GM04503 (cell line): ENCODE measurements at places on chromosomes 1 and 21.
A peak's percentile ranks its signal among the peaks of the same experiment; 100 is the strongest.

DNA sequence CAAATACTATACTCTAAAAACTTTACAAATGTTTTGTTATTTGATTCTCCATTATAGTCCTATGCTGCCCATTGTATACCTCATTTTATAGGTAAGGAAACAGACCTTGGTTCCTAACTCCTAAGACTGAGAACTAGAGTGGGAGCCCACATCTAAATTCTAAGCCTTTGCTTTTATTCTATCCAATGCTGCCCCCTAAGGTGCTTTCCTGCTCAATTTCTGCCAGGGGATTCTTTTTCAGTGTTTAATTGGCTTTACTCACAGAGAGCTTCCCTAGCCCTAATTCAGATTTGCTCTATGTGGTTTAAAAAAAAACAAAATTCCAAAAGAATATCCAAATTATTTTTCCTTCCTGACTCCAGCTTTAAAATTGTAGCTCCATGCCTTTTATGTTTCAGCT is 64.5 kb downstream of the KIF14 start:
- no peak for DNase-seq

GRCh38 chr1:3692598-3692997 is 40.3 kb downstream of the TP73 start:
- no peak for DNase-seq

- DNase-seq, result peak; percentile 15
Measured at GRCh38 chr1:7752512-7753417, 18.3 kb upstream of the VAMP3 start.

DNA sequence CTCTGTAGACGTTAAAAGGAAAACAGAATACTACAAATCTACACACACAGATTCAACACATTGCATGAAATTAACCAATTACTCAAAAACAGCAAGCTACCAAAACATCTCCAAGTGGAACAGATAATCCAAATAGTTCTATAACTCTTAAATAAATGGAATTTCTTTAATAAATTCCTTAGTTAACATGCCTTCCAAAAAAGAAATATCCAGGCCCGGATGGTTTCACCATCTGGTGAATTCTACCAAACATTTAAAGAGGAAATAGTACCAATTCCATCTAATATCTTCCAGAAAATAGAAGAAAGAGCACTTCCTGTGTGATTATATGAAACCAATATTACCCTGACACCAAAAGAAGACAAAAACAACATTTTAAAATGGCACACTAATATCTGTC is 52.8 kb upstream of the COL6A2 start:
- no peak for DNase-seq

DNA sequence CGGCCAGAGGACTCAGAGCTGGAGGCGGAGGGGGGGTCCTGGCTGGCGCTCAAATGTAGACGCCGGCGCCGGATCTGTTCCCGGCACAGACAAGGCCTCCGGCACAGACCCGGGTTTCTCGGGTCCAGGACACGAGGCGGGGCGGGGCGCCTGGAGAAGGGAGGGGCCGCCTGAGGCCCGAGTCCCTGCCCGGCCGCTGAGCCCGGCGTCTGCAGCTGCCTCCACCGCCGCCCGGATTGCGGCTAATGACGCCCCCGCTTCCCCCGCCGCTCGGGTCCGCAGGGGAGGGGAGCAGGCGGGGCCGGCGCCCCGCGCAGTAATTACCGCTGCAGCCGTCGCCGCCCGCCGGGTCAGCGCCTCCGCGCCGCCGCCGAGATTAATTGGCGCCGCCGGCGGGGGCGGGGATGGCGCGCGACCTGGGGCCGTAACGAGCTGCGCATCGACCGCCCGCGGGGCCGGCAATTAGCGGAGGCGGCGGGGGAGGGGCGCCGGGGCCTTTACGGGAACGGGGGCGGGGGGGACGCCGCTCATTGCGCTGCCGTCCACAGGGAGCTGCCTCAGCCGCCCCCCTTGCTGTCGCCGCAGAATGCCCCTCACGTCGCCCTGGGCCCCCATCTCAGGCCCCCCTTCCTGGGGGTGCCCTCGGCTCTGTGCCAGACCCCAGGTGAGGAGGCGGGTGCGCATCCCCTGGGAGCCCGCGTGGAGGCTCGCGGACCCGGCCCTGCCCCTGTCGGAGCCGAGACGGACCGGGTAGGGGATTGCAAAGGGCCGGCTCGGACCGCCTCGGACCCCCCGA is 17.3 kb downstream of the NOC2L start:
- DNase-seq, result no peak

- no peak for DNase-seq
Measured at GRCh38 chr1:239717097-239717917, 330.9 kb downstream of the CHRM3 start.

- DNase-seq, result no peak
Measured at GRCh38 chr1:239657291-239657690, 270.9 kb downstream of the CHRM3 start.

DNA sequence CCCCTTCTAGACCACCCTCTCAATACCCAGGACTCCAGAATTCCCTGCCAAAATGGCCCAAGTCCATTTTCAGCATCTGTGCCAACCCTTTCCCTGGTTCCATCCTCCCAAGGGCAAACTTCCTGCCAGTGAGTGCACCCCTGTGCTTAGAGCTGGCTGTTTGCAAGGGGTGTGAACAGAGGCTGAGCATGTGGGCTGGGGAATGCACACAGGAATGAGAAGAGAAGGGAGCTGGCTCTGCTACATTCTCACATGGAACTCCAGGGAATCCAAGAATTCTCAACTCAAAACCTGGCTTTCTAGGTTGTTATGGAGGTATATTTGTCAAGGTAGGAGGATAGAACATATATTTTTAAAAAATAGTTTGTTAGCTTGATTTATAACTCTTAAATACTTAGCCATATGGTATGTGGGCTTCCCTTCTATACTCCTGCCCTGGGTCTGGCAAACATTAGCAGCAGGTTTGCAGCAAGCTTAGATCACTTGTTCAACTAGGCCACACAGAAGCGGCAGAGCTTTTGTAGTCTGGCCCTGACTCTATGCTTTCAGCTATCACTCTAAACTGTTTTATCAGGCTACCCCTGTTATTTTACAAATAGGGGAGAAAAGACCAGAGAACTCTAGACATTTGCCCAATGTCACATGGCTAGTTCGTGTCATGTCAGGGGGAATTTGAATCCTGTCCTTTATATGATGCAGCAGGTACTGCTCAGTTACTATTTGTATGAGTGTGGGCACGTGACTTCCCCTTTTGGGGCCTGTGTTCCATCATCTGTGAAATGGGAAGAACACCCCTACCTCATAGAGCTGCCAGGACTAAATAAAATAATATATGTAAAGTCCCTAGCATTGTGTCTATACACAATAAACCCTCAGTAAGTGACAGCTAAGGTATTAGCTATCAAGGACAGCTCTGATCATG is 8.1 kb upstream of the STMN1 start:
- DNase-seq, result no peak

GRCh38 chr1:244236101-244236500 is 185.0 kb downstream of the ZBTB18 start:
- DNase-seq, result no peak

DNA sequence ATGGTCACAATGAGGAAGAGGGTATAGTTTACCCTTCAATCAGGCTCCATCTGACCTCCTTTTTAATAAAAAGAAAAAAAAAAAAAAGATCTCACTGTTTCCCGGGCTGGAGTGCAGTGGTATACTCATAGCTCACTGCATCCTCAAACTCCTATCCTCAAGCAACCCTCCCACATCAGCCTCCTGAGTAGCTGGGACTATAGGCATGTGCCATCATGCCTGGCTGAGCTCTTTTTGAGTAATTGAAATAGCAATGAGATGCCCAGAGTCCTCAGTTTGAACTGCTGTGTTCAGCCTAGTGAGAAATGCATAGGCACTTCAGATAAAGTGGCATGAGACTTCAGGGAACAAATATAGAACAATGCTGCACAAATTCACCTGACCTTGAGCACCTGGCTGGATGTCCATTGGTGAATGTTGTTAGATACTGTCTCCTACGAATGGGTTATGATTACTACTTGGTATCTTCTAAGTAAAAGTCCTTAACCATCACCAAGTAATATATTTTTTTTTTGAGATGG is 67.6 kb downstream of the NR5A2 start:
- no peak for DNase-seq

DNA sequence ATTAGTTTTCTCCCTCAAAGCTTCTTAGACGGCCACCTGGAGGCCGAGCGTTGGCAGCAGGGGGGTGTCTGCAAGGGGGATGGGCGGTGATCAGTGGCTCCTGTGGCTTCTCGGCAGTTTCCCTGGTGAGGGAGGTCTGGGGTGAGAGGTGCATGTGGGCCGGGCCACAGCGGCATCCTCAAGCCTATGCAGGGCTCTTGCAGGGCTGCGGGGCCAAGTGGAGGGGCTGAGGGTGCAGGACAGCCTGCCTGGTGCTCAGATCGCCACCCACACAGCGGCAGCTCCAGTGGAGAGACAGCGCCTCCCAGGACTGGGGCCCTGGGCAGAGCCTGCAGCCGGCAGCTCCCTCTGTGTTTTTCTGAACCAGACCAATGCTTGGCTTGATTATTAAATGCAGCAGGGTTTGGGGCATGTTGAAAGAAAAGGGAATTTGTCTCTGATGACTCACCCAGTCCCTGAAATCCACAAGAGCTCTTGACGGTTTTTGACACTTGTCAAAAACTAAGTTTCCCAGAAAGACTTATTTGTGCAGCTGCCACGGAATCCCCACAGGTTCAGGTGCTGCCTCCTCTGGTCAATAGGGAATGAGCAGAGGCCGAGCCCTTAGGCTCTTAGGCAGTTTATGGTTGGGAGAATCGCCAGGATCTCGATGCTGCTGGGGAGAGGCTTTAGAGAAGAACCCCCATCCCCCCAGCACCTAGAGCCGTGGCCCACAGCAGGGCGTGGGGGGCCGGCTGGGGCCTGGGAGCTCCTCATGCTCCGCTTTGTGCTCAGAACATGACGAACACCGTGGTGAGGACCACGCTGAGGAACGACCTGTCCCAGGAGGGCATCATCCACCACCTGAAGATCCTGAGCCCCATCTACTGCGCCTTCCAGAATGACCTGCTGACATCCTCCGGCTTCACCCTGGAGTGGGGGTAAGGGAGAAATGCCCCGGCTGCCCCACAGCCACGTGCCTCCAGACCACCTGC is 54.7 kb downstream of the UMODL1 start:
- DNase-seq, result no peak

DNA sequence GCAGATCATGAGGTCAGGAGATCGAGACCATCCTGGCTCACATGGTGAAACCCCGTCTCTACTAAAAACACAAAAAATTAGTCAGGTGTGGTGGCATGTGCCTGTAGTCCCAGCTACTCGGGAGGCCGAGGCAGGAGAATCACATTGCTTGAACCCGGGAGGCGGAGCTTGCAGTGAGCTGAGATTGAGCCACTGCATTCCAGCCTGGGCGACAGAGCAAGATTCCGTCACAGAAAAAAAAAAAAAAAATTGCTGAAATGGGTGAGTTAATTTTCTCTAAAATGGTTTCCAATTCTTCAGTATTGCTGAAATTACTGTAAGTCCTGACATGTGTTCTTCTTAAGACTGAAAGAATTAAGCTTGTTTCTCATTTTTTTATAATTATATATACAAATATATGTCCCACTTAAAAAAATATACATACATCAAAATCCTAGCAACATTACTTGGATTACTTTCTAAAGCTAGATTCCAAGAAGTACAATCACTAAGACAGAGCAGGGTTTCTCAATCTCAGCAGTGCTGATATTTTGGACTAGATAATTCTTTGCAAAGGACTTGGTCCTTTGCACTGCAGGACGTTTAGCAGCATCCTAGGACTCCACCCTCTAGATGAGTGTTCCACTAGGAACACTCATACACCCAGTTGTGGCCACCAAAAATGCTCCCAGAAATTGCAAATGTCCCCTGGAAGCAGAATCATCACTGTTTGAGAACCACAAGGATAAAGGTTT is 24.8 kb downstream of the ZNHIT6 start:
- DNase-seq, result no peak

- DNase-seq, result no peak
Measured at GRCh38 chr1:94092210-94092613, 28.7 kb downstream of the ABCA4 start.

DNA sequence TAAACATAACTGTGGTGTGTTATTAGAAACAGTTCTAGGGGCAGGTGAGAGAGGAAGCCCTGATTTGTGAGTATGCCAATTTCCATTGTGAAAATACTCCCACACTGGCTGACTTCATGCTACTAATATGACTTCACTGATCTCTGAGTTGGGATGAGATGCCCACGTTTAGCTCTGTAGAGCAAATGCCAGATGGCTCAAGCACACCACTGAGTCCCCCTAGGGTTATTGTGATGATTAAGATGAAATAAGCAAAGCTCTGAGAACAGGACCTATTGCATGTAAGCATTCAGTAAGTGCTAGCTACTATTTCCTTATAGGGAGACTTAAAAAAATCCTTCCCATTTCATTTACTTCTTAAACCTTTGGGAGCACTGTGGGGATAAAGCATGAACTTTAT is 117.6 kb downstream of the CENPF start:
- no peak for DNase-seq

DNA sequence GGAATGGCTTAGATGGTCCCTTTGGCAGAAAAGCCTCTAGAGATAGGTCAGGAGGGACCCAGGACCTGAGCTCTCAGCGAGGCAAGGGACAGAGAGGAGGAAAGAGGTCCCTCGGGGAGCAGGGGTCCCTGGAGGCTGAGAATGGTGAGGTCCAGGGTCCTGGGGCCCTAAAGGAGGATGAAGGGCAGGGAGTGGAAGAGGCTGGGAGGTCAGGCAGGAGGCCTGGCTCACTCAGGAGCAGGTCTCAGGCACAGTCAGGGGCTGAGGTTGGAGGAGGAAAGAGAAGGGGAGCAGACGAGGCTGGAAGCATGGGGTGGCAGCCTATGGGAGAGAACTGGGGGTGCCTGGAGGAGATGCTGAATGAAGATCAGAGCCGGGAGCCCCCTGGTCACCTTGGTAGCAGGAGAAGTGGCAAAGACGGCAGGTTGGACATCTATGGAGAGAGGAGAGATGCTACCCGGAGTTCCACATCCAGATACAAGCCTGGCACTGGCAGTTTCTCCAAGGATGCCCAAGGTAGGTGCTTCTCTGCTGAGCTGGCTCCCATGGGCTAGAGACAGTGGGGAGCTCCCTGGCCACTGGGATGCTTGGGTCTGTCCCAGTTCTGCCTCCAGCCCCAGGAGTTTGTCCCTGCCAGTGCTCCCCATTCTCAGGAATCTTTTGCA is 22.6 kb downstream of the IGFN1 start:
- DNase-seq, result no peak

DNA sequence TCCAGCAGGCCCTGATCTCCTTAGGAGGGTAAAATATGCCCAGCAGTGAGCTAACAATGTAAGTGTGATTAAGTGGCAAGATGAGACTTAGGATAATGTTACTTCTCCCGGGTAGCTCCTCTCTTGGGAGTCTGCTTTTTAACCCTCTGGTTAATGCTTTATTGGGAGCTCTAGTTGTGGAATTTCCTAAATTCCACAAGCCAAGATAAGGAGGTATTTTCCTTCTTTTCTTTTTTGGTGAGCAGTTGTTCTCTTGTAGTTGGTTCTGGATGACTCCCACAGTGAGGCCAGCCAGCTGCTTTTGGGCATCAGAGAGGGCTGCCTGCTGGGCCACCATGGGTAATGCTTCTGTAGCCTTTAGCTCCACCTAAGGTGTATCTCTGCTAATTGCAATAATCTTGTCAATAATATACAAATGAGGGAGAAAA is 19.3 kb downstream of the C1orf52 start:
- no peak for DNase-seq
